ENCODE measurements at places on chromosomes 4 and X.

GRCh38 chrX:45070116-45071007 lies 130.3 kb downstream of the DIPK2B start:
- DNase-seq, result no peak

GRCh38 chr4:108662629-108663028 lies 12.2 kb downstream of the OSTC start:
- no peak for DNase-seq

DNA sequence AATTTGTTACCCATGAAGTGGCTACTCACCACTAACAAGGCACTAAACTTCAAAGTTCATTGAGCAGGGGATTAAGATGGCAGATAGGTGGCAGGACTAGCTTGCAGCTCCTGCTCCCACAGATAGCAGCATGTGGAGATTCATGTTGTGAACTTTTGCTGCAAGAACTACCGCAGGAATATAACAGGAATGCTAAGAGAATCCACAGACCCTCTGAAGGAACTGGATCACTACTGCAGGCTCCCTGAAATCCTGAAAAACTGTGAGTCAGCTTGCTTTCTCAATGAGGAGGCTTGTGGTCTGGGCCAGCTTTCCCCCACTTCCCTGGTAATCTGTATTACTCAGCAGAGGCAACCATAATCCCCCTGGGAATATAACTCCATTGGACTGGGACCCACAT lies 118.5 kb upstream of the VCX2 start:
- DNase-seq, result no peak

DNA sequence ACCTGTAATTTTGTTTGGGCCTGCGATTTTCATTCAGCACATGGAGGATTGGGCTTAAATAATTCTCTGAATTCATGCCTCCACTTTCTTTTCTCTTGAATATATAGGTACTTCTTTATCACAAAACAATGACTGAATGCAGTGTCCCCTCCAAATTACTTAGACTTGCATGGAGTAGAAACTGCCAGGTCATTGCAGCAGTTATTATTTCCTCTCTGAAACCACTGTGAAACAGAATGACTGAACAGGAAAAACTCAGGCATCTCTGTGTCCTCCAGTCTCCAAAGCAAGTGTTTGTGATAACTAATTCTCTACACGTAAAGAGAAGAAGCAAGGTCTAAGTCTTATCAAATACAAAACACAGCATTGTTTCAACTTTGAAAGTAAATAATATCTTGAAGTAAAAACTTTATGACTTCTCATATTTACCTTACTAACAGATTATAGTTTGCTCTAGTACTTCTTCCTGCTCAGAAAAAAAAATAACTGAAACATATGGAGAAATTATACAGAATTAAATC lies 144.5 kb upstream of the DIAPH2 start:
- DNase-seq, result no peak

DNA sequence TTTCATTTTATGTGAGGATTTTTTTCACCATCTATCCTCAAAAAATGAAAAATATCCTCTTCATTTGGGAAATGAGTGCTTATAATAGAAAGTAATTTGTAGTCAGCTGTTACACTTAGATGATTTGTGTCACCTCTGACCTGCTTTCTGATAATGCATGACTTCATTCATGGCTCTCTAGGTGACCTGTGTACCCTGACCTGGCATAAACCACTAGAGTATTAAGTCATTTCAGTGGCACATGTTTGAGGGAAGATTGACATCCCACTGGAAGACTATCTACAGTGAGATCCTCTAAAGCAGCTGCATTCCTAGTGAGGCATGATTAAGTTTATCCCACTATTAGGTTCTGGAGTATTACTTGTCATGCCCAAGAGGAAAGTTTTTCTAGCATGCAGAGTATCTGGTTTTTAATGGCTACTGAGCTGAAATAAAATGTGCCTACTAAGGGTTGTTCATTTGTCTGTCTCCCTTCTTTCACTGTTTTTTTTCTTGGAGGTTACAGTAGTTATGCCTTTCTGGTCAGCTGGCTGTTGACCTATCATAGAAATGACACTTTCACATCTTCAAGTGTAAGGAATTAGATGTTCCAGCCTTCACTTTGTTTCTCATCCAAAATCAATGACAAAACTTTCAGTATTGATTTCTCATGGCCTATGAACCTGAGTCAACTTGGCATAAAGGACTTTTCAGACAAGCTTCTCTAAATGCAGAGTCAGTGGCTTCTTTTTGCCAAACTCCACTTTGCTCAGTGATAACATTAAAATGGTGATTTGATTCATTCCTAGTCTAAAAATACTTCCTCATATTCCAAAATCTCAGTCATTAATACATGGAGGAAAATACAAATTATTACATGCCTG lies 33.1 kb downstream of the TET2 start:
- DNase-seq, result no peak

Measured in activated CD8-positive, alpha-beta memory T cell treated with anti-CD3 and anti-CD28 coated beads for 1 hour (primary cell).